ENCODE measurements at places on chromosomes 13 and 19. TPM values are rescaled to one million over a fixed set of nuclear protein-coding genes. Genes with fewer than 3 reads are reported as not detected.

ZMYM2 gene
- polyA plus RNA-seq: 61.3 TPM

KLK7 gene
- not detected for polyA plus RNA-seq

APLP1 gene
- polyA plus RNA-seq: 5.5 TPM

ACTMAP gene
- 10.5 TPM for polyA plus RNA-seq

DDA1 gene
- 39.8 TPM for polyA plus RNA-seq

ZNF433 gene
- polyA plus RNA-seq: 7.5 TPM

KLK4 gene
- polyA plus RNA-seq: not detected

SLC5A5 gene
- polyA plus RNA-seq: 0.05 TPM

SRRM5 gene
- 0.10 TPM for polyA plus RNA-seq

ADGRE3 gene
- 0.70 TPM for polyA plus RNA-seq

FPR1 gene
- polyA plus RNA-seq: 1.2 TPM

ZNF229 gene
- polyA plus RNA-seq: not detected

ZNF600 gene
- 3.2 TPM for polyA plus RNA-seq

C19orf38 gene
- polyA plus RNA-seq: 2.5 TPM

FFAR1 gene
- polyA plus RNA-seq: not detected

LRRC63 gene
- polyA plus RNA-seq: not detected

LIPE gene
- 9.8 TPM for polyA plus RNA-seq

CCL25 gene
- polyA plus RNA-seq: not detected

FGF21 gene
- polyA plus RNA-seq: not detected

ADAT3 gene
- 2.1 TPM for polyA plus RNA-seq

PPFIA3 gene
- polyA plus RNA-seq: 4.0 TPM

ZNF345 gene
- polyA plus RNA-seq: 12.4 TPM

ADM5 gene
- polyA plus RNA-seq: not detected

TGFBR3L gene
- not detected for polyA plus RNA-seq

AP2A1 gene
- polyA plus RNA-seq: 78.6 TPM

CPB2 gene
- not detected for polyA plus RNA-seq

MIR17HG gene
- polyA plus RNA-seq: 4.5 TPM

ZNF835 gene
- not detected for polyA plus RNA-seq

PLIN4 gene
- 2.4 TPM for polyA plus RNA-seq

F10 gene
- polyA plus RNA-seq: 13.1 TPM

SHC2 gene
- 23.9 TPM for polyA plus RNA-seq

OR4F17 gene
- polyA plus RNA-seq: not detected

HIPK4 gene
- 1.2 TPM for polyA plus RNA-seq

ZNF331 gene
- polyA plus RNA-seq: 16.8 TPM

TTYH1 gene
- polyA plus RNA-seq: 2.9 TPM

IGSF23 gene
- polyA plus RNA-seq: not detected

TNFSF9 gene
- 0.98 TPM for polyA plus RNA-seq

MTUS2 gene
- 12.9 TPM for polyA plus RNA-seq

PTGIR gene
- polyA plus RNA-seq: 1.7 TPM

GGACT gene
- polyA plus RNA-seq: 2.8 TPM

URAD gene
- not detected for polyA plus RNA-seq

LPAR2 gene
- polyA plus RNA-seq: 5.0 TPM

GJB6 gene
- 12.9 TPM for polyA plus RNA-seq

MAP1S gene
- 28.2 TPM for polyA plus RNA-seq

TRPM4 gene
- 32.3 TPM for polyA plus RNA-seq

ADGRE1 gene
- 0.08 TPM for polyA plus RNA-seq

SLAIN1 gene
- polyA plus RNA-seq: 4.6 TPM

NLRP11 gene
- polyA plus RNA-seq: not detected

ICAM5 gene
- 0.13 TPM for polyA plus RNA-seq

CACNG8 gene
- 0.39 TPM for polyA plus RNA-seq

ISOC2 gene
- 27.9 TPM for polyA plus RNA-seq

SPTBN4 gene
- polyA plus RNA-seq: 0.36 TPM

RAB11B gene
- 83.0 TPM for polyA plus RNA-seq

KASH5 gene
- not detected for polyA plus RNA-seq

SCEL gene
- polyA plus RNA-seq: 17.8 TPM
